ENCODE measurements at places on chromosomes 3 and 15. TPM values are rescaled to one million over a fixed set of nuclear protein-coding genes. Genes with fewer than 3 reads are reported as not detected.

ARPP21 gene
- not detected for total RNA-seq

MOBP gene
- not detected for total RNA-seq

SPINK8 gene
- not detected for total RNA-seq

RYR3 gene
- not detected for total RNA-seq

BOC gene
- not detected for total RNA-seq

RHCG gene
- not detected for total RNA-seq

BSN gene
- 0.02 TPM for total RNA-seq

ADIPOQ gene
- total RNA-seq, result not detected

AADACL2 gene
- total RNA-seq, result not detected

ADCY5 gene
- total RNA-seq, result not detected

SPESP1 gene
- 1.0 TPM for total RNA-seq

COL6A5 gene
- total RNA-seq, result not detected

DPPA4 gene
- total RNA-seq, result not detected

GOLGA6L10 gene
- 1.3 TPM for total RNA-seq

VILL gene
- 24.1 TPM for total RNA-seq

FGD5 gene
- total RNA-seq, result 0.67 TPM

SNRPA1 gene
- 95.5 TPM for total RNA-seq

USP19 gene
- 68.0 TPM for total RNA-seq

FBXL2 gene
- not detected for total RNA-seq

ISLR gene
- total RNA-seq, result not detected

CYP8B1 gene
- not detected for total RNA-seq

C3orf49 gene
- not detected for total RNA-seq

CERS3 gene
- total RNA-seq, result 0.75 TPM

RNU5B-1 gene
- total RNA-seq, result not detected

ZNF770 gene
- 40.2 TPM for total RNA-seq

CAPN3 gene
- 6.2 TPM for total RNA-seq

AQP9 gene
- total RNA-seq, result not detected

FBLN2 gene
- 0.17 TPM for total RNA-seq

GPR160 gene
- total RNA-seq, result 16.9 TPM

NEK11 gene
- total RNA-seq, result 1.7 TPM

PLIN1 gene
- not detected for total RNA-seq

MORC1 gene
- total RNA-seq, result not detected

MRAS gene
- not detected for total RNA-seq

TP63 gene
- total RNA-seq, result 0.22 TPM

AMOTL2 gene
- total RNA-seq, result not detected

PPM1L gene
- 4.9 TPM for total RNA-seq

EFCC1 gene
- 0.10 TPM for total RNA-seq

MANF gene
- total RNA-seq, result 109 TPM

MYD88 gene
- total RNA-seq, result 61.2 TPM

TIGIT gene
- total RNA-seq, result 3.1 TPM

NR1I2 gene
- total RNA-seq, result 0.17 TPM

SCAMP5 gene
- total RNA-seq, result 0.24 TPM

CCR1 gene
- total RNA-seq, result 2.0 TPM

EIF1B gene
- 33.7 TPM for total RNA-seq

ABI3BP gene
- total RNA-seq, result not detected

GP5 gene
- 5.2 TPM for total RNA-seq

FGF7 gene
- not detected for total RNA-seq
